ENCODE measurements at places on chromosomes 13 and 19. TPM values are rescaled to one million over a fixed set of nuclear protein-coding genes. Genes with fewer than 3 reads are reported as not detected.
A peak's percentile ranks its signal among the peaks of the same experiment; 100 is the strongest.

The CGB1 gene
- total RNA-seq: not detected

- no peak for DNase-seq
Measured at GRCh38 chr13:102550507-102550906, 46.3 kb upstream of the TPP2 start.

GRCh38 chr13:66237411-66238062 lies 992.6 kb downstream of the PCDH9 start:
- no peak for DNase-seq

DNA sequence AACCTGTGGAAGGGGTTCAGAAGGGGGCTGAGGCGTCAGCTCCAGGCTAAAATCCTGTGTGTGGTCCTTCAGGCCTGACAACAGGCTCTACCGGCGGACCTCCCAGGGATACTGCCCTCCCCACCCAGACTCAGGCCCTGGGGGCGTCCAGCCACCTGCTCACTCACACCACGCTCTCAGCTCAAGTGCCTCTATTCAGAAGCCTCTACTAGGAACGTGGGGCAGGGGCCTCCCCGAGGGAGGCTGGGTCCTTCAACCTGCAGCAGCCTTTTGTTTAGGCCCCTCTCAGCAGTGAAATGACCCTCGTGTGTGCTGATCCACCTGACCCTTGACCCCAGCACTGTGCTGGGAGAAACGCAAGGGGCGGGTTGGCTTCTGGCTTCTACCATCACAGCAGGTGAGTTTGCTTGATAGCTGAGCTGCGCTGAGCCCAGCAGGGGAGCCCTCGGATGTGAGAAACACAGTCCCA lies 10.6 kb downstream of the PLPP2 start:
- DNase-seq: no peak

The MUC16 gene
- total RNA-seq: 0.02 TPM

The IL4I1 gene
- total RNA-seq: 12.3 TPM

The PALM3 gene
- total RNA-seq: not detected

GRCh38 chr13:113936166-113936965 lies 37.5 kb downstream of the C13orf46 start:
- no peak for DNase-seq

- no peak for DNase-seq
Measured at GRCh38 chr19:15199661-15200552, 888 bp downstream of the NOTCH3 start.

GRCh38 chr13:44649104-44649428 lies 72.9 kb upstream of the TSC22D1 start:
- DNase-seq: peak; percentile 43

GRCh38 chr13:48493066-48493765 lies 39.7 kb downstream of the RCBTB2 start:
- DNase-seq: peak; percentile 55

All from activated CD8-positive, alpha-beta memory T cell treated with anti-CD3 and anti-CD28 coated beads, Interleukin-2, amount 10 ng/mL, durations not matched to agents 7 days and 5 days (primary cell).